ENCODE measurements at places on chromosomes 7 and 10.
A peak's percentile ranks its signal among the peaks of the same experiment; 100 is the strongest.

GRCh38 chr10:32889631-32890212 is 68.3 kb downstream of the ITGB1 start:
- DNase-seq: no peak

DNA sequence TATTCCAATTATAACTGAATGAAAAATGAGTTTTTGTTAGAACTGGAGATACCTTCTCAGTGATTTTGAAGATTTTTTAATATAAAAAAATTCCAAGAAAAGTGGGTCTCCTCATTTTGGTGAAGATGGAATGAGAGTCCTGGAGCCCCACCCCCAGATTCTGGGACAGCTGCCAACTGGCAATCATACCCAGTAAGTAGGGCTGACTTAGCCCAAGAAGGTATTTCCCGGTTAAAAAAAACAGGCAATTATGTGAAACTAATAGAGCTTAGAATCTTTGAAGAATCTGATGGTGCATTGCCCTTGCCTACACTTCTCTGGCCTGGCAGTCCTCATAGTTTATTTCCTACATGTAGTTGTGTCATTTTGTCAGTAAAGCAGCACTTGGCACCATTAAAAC is 52.8 kb upstream of the VWDE start:
- no peak for DNase-seq

- no peak for DNase-seq
Measured at GRCh38 chr10:80519936-80520650, 17.6 kb upstream of the SH2D4B start.

GRCh38 chr7:37342688-37343471 is 105.8 kb downstream of the ELMO1 start:
- DNase-seq: peak; percentile 52

- no peak for DNase-seq
Measured at GRCh38 chr10:75640803-75641202, 209.4 kb downstream of the LRMDA start.

DNA sequence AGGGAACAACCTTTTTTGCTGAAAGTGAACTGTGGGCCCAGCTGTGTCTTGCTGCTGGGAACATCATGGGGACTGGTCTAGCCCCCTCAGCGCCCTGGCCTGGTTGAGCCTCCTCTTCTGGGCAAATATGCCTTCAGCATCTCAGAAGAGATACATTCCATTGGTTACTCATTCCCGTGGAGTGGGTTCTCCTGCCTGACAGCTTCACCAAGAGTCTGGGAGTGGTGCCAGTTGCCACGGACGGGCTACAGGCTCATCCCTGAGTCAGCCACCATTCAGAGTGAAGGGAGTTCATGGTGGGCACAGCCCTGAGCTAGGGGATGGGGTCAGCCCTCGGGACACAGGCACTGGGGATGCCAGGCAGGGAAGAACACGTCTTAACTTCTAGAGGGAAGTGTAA is 81.9 kb downstream of the RAMP3 start:
- no peak for DNase-seq
